Panc1 (cell line): ENCODE measurements at places on chromosomes 6 and 20. TPM values are rescaled to one million over a fixed set of nuclear protein-coding genes. Genes with fewer than 3 reads are reported as not detected.

- DNase-seq: no peak
These were observed 170.2 kb downstream of the DOK5 start for GRCh38 chr20:54645445-54646155.

- DNase-seq: no peak
These were observed 50.0 kb upstream of the PLEKHG1 start for GRCh38 chr6:150549674-150550101.

GRCh38 chr6:89244241-89244985 lies 27.3 kb upstream of the GABRR1 start:
- no peak for DNase-seq

- DNase-seq: peak; percentile 15
These were observed 31.8 kb upstream of the ELMO2 start for GRCh38 chr20:46438156-46438750.

DNA sequence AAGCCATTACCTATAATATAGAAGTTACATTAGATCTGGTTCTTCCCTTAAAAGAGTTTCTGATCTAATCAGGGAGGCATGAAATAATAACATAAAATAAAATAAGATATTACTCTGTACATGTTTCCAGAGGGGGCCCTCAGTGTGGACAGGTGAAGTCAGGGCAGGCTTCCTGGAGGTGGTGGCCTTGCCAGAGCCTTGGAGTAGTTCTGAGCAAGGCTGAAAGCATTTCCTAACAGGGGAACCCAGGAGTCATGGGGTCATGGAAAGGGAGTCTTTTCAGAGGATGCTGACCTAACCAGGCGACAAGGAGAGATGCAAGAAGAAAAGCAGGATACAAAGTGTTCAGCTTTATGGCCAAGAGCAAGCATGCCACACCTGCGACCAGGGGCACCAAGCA lies 471.3 kb upstream of the AGPAT4 start:
- DNase-seq: no peak

GRCh38 chr6:100664274-100665040 lies 199.7 kb upstream of the SIM1 start:
- DNase-seq: no peak

DNA sequence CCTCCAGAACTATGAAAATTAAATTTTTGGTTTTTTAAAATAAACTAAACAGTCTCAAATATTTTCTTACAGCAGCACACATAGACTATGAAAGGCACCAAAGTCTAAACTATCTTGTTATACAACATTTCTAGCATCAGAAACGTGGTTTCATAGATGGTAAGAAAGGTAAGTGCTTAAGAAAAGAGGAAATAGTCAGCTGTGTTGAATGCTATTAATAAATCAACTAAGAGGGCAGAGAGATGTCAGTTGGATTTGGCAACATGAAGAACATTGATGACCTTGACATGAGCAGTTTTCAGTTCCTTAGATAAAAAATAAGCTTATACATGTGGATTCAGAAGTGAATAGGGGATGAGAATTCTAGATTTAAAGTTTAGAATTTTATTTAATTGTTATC lies 113.6 kb downstream of the RFX6 start:
- no peak for DNase-seq

GRCh38 chr20:33724439-33725094 lies 4.5 kb upstream of the PXMP4 start:
- DNase-seq: no peak

PRDM1 gene
- 2.6 TPM for total RNA-seq

SNAP25 gene
- total RNA-seq: 0.69 TPM

LTB gene
- total RNA-seq: 3.7 TPM

KCNK17 gene
- not detected for total RNA-seq
